ENCODE measurements at places on chromosomes 6 and 20.

GRCh38 chr6:105570416-105570815 is 167.5 kb upstream of the PREP start:
- no peak for DNase-seq

- no peak for DNase-seq
Observed at GRCh38 chr6:80129485-80129884, 23.0 kb downstream of the BCKDHB start.

DNA sequence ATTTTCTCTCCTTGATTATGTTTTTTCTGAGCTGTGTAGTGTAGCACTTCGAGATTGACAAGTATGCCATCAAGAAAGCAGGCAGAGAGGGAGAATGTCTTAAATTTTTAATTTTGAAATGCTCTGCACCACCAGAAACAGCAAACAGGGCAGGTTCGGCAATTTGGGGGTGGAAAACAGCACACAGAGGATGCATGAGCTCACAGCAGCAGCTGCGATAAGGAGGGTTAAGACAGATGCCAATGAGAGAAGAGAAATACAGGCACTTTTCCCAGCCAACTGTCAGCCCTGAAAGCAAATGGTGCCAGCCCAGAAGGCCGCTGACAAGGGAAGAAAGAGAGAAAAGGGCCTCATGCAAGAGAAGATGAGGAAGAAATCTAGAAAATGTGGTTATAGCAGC is 15.1 kb upstream of the SNRPB2 start:
- no peak for DNase-seq

DNA sequence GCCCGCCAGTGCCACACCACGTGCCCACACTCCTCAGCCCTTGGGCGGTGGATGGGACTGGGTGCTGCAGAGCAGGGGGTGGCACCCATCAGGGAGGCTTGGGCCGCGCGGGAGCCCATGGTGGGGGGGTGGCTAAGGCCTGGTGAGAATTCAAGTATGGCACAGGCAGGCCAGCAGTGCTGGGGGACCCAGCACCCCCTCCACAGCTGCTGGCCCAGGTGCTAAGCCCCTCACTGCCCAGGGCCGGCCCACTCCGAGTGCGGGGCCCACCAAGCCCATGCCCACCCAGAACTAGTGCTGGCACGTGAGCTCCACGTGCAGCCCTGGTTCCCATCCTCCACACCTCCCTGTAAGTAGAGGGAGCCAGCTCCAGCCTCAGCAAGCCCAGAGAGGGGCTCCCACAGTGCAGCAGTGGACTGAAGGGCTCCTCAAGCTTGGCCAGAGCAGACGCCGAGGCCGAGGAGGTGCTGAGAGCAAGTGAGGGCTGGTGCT is 1091.1 kb upstream of the GJE1 start:
- DNase-seq = no peak

GRCh38 chr6:155493026-155493693 is 37.5 kb upstream of the NOX3 start:
- no peak for DNase-seq

GRCh38 chr6:154298297-154298696 is 58.3 kb downstream of the IPCEF1 start:
- peak; percentile 15 for DNase-seq

DNA sequence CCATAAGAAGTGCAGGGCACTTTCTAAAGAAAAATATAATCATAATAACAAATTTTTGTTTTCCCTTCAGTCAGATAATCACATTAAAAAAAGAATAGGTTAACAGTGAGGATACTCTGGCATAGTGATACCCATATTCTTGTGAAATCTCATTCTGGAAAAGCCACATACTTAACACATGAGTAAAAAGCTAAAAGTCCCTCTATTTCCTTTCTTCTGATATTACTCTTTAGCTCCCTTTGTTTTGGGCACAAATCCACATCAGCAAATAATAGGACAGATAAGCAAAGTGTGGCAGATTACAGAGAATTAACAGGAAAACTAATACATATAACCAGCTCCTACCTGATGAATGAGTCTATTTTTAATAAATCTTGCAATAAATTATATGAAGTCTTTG is 15.8 kb downstream of the SHPRH start:
- DNase-seq = peak; percentile 34

GRCh38 chr6:116512734-116513133 is 1.3 kb downstream of the CALHM5 start:
- DNase-seq = no peak

DNA sequence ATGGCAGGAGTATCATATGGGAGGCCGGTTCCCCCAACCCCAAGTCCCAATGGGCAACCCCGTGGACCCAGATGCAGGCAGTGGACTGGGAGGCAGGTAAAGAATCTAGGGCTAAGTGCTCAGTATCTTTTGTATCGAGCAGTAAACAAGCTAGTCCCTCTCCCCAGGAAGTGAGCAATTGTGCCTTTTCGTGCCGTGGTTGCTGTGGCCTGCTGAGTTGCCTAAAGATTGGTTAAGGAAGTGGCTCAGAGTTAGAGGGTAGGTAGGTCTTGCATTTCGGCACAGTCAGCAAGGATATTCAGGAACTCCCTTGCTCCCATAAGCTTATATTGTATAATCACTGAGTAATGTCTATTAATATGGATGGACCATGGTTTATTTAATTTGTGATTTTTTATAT is 1.3 kb upstream of the DNAH8 start:
- DNase-seq = peak; percentile 3

DNA sequence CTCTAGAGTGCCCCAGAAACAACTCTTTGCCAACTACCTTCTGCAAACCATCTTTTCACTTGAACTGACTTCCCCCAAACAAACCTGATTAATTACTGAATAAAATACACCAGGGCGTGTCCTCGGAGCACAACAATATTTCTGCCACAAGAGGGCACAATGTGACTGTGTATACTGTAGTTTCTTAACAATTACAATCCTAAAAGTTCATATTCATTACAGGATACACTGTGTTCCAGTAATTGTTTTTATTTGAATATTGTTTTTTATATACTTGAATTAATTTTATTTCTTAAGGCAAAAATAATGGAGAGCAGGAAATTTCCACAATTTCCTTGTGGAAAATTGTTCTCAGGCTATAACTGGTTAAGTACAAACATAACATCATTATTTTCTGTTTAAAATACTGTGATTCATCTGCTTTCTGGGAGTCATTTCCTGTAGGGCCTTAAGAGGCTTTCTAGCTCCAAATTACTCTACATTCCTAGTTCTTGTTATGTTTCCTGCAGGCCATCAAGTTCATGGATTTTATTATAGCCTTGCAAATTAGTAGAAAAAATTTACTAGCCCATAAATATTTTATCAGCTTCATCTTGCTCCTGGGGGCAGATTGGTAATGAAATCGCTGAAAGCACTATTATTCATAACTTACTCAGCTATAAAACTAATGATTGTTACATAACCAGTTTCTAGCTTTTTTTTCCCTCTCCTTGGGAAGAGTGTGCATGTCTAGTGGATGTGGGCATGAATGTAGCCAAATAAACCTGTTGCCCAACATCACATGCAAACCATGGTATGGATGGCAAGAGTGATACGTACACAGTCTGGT is 51.9 kb upstream of the SLC22A16 start:
- peak; percentile 90 for DNase-seq

DNA sequence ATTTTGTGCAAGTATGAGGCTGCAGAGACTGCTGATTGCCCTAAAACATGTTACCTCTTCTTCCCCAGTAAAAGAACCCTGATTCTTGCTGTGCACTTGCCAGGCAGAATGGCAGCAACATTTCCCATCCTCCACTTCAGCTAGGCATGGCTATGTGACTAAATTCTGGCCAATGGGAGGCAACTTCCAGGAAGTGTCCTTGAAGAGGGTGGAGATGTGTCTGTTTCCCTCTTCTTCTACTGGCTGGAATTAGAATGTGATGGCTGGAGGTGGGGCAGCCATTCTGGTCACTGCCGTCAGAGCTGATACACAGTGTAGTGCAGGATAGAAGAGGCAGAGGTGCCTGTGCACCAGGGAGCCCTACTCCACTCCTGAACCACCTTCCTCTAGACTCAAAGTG is 64.6 kb downstream of the CDH26 start:
- no peak for DNase-seq

- peak; percentile 21 for DNase-seq
Observed at GRCh38 chr6:159606786-159607185, 86.3 kb downstream of the SOD2 start.

- no peak for DNase-seq
Observed at GRCh38 chr6:163897669-163898068, 483.2 kb downstream of the QKI start.

DNA sequence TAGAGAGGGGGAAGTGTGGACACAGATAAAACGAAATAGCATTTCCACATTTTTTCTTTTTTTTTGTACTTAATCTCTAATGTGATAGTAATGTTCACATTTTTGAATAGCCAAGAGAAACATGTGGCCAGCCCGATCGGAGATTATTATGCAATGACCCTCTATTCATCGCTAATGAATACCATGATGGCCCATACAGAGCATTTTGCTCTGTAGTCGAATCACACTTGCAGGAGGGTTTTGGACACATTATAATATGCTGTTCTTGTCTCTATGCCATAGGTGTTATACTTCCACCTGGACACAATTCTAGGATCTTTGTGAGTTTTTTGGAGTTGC is 60.1 kb downstream of the MTHFD1L start:
- DNase-seq = peak; percentile 77

- DNase-seq = peak; percentile 91
Observed at GRCh38 chr20:47330933-47331708, 25.4 kb downstream of the ZMYND8 start.

- no peak for DNase-seq
Observed at GRCh38 chr6:89581689-89582088, 56.9 kb downstream of the LYRM2 start.

Measured in AG10803 (cell line).